ENCODE measurements at places on chromosomes 1 and 21.

- no peak for DNase-seq
These were observed 15.6 kb downstream of the TMPRSS15 start for GRCh38 chr21:18387994-18388393.

GRCh38 chr1:85612704-85613361 lies 32.3 kb downstream of the CCN1 start:
- peak; percentile 66 for DNase-seq

DNA sequence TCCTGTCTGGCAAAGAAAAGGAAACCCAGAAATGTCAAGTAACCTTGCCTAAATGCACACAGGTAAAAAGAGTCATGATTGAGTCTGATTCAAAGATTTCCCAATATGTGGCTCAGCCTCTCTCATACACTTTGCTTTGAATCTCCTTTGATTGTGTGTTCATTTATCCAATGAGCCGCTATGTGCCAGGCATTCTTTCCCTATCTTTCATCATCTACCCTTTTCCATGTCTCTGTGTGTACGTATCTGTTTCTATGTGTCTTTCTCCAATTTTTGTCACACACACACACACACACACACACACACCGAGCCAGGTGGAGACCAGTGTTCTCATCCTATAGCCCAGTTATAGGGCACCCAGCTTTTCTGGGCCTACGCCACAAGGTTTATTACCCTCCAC lies 35.7 kb upstream of the BCL9 start:
- no peak for DNase-seq

DNA sequence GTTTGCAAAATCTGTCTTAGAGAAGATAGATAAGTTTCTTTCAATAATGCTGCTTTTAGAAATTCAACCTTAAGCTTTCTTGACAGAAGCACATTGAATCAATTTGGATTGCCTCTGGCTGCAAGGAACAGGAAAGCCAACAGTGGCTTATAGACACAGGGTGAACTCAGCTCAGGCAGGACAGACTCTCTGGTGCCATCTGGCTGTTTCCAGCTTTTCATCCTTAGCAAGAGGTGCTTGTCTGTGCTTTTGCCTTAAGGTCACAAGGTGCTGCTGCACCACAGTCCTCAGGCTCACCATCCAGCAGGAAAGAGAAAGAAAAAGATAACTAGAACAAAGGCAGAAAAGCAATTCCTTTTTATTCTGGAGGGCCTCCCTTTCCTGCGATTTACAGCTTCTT lies 93.7 kb upstream of the ETS2 start:
- DNase-seq: peak; percentile 48

DNA sequence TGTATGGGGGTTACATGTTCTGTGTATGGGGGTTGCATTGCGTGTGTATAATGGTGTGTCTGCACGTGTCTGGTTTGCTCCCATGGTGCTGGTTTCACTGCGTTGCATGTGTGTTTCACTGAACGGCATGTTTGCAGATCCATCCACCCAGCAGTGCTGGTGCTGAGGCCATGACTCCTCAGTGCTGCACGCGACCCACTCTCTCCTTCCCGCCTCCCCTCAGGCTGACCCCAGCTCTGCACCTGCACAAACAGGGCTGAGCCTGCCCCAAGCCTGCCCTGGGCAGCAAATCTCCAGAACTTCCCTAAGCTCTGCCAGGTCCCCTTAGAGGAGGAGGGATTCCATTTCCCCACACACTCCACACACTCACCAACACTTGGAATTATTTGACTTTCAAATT lies 18.7 kb downstream of the ACTRT2 start:
- DNase-seq: no peak

GRCh38 chr1:191561276-191561675 lies 597.0 kb upstream of the RGS18 start:
- DNase-seq: no peak

DNA sequence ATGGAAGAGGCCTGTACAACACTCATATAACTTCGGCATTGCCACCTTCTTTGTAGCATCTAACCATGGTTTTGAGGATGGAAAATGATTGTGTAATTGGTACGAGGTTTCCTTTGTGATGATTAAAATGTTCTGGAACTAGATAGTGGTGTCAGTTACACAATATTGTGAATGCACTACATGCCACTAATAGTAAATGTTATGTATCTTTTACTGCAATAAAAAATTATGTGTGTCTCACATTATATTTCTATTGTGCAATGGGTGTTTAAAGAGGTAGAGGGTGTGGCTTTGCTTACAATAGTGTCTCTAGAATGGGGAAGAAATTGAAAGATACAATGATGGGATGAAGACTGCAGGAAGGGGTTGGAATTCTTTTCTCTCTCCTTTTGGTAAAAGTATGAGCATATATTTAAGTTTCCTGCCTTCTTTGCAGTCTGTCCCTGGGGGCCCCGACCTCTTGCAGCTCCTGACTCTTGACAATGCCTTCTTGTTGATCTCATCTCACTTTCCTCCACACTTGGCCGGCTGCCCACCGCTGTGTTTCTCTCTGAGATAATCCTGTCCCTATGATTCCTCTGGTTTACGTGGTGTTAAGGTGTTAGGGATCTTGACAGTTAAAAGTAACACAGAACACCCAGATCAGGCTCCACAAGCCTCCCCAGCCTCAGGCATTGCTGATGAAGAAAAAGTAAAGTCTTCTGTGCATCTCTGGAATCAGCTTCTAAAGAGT lies 39.3 kb downstream of the MTARC1 start:
- DNase-seq: no peak

GRCh38 chr1:37090671-37091070 lies 56.4 kb upstream of the GRIK3 start:
- DNase-seq: no peak

- no peak for DNase-seq
These were observed 3.2 kb upstream of the BEST4 start for GRCh38 chr1:44790968-44791801.

DNA sequence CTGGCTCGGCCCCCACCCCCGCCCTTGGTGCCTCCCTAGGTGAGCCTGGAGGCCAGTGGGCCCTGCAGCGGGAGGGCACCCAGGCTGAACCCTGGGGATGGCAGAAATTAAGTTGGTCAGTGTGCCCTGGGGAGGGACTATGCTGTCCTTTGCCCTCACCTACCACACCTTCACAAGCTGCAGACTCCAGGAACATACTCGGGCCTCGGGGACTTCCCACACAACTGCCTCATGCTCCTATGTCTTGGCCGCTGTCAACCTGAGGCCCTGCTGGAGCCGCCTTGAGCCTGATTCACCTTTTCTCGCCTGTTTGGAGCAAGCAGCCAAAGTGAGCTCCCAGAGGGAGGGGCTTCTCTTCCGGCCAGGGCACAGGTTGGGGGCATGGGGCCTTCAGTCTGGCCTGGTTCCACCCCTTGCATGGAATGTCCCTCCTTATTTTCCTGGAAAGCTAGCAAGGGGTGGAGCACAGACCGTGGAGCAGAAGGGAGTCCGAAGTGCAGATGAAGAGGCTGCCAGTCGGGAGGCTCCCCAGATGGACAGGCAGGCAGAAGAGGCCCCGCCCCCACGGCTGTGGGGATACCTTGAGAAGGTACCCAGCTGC lies 24.7 kb downstream of the KNCN start:
- no peak for DNase-seq

DNA sequence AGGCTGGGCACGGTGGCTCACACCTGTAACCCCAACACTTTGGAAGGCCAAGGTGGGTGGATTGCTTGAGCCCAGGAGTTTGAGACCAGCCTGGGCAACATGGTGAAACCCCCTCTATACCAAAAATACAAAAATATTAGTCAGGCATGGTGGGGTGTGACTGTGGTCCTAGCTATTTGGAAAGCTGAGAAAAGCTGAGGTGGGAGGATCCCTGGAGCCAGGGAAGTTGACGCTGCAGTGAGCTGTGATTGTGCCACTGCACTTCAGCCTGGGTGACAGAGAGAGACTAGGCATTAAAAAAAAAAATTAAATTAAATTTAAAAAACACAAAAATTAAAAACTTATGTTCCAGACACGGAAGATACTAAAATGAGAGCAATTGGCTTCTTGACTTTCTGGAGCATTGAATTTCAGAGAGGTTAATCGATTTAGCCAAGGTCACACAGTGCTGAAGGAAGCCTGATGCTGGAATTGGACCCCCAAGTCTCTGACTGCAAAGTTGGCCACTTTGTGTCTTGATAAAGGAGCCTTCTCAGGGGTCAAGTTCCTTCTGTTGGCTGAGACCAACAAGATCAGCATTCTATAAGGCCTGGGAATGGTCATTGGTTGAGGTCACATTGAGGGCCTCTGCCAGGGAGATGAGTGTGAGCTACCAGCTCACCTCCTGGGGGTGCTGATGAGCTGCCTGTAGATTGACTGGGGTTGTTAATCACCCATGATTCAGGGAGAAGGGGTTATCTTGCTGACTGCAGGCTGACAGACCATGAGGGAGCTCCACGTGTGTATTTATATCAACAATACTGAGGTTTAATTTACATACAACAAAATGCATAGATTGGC lies 54.3 kb downstream of the RPS6KA1 start:
- no peak for DNase-seq

DNA sequence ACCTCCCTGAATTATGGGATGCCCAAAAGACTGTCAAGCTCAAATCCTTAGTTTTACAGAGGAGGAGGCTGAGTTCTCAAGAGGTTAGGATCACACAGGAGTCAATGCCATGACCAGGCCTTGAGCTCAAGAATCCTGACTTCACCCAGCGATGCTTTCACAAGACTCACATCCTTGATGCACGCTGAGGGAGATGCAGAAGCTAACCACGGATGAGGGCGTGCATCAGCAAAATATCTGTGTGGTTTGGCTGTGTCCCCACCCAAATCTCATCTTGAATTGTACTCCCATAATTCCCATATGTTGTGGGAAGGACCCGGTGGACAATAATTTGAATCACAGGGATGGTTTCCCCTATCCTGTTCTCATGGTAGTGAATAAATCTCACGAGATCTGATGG lies 133.2 kb downstream of the KCNJ6 start:
- DNase-seq: no peak

GRCh38 chr1:107750364-107750959 lies 214.5 kb downstream of the VAV3 start:
- DNase-seq: peak; percentile 66

DNA sequence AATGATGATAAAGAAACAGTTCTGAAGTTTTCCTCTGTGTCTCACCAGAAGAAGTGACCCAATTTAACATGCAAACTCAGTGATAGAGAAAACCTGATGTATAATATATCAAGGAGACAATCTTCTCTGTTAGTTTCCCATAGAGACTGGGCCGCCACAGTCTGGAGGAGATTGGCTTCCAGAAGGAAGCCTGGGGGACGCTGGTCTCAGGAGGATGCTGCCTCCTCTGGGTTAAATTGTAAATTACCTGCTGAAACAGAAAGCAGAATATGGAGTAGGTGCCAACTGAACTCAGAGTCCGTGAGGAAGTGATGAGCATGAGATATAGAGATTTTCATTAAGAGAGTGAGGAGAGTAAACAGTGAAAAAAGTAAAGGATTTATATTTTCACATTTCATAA lies 15.8 kb downstream of the OR14I1 start:
- DNase-seq: no peak

All from fibroblast of the conjunctiva (primary cell).